GOT3 (cell line): ENCODE measurements at places on chromosomes 5 and 9.
A peak's percentile ranks its signal among the peaks of the same experiment; 100 is the strongest.

DNA sequence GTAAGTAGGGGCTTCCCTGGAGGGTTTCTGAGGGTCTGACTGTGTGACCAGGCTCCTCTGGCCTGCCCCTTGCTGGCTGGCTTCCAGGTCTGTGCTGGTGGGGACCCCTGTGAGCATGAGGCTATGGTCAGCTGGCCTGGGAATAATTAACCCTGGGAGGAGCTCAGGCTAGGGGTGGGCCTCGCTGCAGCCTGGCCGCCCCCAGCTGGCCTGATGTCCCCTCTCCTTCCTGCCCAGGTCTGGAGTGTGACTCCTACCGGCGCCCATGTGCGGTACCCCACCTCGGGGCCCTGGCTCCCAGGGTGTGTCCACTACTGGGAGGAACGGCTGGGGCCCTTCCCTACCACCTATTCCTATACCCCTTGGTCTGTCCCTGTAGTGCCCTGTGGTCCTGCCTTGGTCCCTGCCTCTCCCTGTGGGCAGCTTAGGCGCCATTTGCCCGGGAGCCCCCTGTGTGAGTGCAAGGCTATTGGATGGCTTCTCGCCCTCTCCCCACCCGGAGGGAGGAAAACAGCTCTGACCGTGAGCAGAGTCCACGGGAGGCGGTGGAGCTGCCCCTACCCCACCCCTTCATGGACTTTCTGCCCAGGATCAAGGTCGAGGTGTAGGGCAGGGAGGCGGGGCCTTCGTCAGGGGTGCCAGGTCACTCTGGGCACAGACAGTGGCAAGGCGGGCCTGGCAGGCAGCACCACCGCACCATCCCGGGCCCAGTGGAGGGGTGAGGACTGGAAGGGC is 9.4 kb downstream of the RXRA start:
- no peak for DNase-seq

DNA sequence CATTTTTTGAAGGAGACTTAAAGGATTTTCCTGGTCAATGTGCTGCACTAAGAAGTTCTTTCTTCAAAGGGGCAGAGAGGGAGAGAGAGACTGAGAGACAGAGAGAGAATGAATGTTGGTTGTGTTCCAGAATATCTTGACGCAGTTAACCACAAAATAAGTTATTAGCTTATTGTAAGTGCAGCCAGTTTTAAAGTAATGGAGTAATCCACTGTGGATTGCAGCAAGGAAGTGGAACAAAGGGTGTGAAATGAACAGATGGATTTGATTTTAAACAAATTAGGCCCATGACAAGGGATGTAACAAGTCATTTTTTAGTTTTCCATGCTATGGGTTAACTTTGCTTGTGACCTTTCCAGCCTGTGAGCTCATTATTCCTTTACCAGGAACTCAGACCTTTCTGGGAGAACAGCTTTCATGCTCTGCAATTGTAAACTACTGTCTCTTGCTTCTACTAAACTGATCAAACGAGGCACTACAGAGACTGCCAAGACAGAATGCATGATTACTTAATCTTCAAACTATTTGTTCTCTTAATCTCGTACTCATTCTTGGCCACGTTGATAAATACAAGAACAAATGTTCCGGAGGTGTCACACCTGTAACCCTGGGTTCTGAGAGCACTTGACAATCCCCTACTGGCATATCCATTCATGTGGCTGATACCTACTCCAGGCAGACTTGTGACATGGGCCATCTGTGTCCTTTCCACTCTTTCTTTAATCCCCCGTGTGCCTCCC is 131.1 kb downstream of the TLE1 start:
- no peak for DNase-seq

- DNase-seq: no peak
Observed at GRCh38 chr9:19420877-19421276, 12.1 kb downstream of the ACER2 start.

DNA sequence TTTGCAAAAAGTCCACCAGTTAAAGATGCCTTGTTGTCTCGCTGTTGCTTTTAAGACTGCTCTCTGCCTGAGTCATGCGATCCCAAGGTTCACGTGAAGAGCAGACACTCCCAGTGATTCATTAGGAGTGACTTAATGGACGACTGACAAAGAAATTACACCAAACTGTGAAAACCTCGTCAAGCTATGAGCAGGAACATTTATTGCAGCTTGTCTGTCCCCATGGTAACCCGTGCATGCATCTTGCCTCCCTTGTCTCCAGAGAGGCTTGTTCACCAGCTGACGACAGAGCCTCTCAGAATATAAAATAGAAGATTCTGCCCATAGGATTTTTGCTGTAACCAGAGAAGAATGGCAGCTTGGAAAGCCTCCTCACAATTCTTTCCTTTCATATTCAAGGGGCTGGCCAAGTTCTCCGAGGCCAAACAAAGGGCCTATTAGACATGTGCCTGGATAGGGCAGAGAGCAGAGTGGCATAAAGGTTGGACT is 352.7 kb downstream of the SPOCK1 start:
- peak; percentile 73 for DNase-seq

DNA sequence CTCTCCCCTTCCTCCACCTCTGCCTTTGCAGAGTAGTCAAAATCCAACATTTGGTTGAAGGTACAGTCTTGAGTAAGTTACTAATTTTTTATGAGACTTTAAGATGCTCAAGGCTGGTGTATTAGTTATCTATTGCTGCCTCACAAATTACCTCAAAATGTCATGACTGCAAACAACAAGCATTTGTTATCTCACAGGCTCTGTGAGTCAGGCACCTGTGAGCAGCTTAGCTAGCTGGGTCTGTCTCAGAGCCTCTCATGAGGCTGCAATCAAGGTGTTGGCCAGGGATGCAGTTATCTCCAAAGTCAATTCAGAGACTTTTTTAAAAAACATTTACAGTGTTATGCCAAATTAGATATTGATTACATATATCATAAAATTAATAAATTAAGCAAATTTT is 371.3 kb upstream of the RGMB start:
- DNase-seq: no peak

DNA sequence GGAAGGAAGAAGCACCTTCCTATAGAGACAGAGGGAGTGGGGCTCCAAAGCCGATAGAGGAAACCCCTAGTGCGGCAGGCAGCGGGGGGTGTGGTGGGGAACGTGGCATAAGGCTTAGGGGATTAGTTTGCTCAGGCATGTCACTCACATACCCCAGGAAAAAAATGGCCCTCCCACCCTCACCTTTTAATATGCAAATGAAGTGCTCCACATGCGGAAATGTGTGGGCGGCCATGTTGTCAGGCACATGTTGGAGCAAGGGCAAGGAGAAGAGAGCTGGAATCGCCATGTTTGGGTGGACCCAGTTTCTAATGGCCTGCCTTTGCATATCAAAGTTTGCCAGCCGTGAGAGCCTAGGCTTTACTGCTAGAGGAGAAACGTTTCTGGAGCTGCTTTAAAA is 758.8 kb downstream of the NR2F1-AS1 start:
- DNase-seq: no peak

DNA sequence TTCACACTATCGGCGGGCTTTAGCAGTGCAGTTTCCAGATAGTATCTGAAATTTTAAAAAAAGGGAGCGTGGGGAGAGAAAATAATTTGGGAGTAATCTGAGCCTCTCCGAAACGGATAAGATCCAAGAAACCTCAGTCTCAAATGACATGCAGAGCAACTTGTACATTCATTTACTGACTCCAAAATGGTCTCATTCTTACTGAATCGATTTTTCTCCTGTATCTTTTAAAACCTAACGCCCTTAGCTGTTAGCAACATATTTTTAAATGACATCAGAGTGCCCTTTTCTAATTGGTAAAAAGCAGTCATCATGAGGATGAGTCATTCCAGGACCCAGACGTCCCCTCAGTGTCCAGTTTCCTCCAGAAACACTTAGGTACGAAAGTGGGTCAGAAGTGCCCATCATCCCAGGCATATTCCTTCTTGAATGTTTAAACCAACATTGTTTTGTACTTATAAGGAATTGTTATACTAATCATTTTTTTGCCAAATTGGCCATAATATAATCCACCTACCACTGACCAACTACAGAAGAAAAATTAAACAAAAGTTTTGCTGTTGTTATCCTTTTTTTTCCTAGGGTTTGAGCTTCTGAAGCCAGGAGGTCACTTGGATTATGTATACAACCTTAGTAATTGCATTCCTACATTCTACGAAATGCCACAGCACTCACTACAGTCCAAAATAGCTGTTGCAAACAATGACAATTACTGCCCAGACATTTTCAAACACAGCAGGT is 354.4 kb downstream of the ADAMTS6 start:
- no peak for DNase-seq

DNA sequence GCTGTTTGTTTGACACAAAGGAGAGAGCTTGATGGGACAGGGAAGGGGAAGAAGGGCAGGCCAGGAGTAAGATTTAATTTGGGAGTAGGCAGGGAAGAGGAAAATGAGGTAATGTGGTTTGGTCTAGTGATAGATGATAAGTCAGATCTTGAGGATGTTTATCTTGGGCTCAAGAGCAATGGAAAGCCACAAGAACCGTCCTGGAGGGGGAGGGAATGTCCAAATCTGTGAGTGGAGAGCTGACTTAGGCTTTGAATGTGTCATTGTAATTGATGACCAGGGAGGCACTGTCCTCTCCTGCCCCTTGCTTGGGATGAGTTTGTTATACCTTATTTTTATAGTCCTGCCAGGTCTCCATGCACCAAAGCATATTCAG is 37.5 kb downstream of the MAMDC2 start:
- DNase-seq: no peak

GRCh38 chr9:15295761-15296405 is 11.1 kb downstream of the TTC39B start:
- no peak for DNase-seq

- no peak for DNase-seq
Observed at GRCh38 chr5:139633295-139634027, 14.7 kb upstream of the CXXC5 start.

GRCh38 chr5:103598997-103599566 is 36.5 kb upstream of the NUDT12 start:
- DNase-seq: no peak

- DNase-seq: no peak
Observed at GRCh38 chr5:168342151-168342825, 50.8 kb downstream of the WWC1 start.

- no peak for DNase-seq
Observed at GRCh38 chr5:54868511-54869483, 116.6 kb downstream of the ESM1 start.

- no peak for DNase-seq
Observed at GRCh38 chr9:87389936-87390335, 107.7 kb upstream of the DAPK1 start.

- no peak for DNase-seq
Observed at GRCh38 chr5:79886925-79887655, 104.0 kb downstream of the MTX3 start.

GRCh38 chr9:36125062-36125855 is 11.3 kb upstream of the GLIPR2 start:
- no peak for DNase-seq

GRCh38 chr5:151449297-151449696 is 1.9 kb downstream of the SLC36A1 start:
- no peak for DNase-seq

- no peak for DNase-seq
Observed at GRCh38 chr9:131800843-131801242, 61.0 kb upstream of the RAPGEF1 start.

DNA sequence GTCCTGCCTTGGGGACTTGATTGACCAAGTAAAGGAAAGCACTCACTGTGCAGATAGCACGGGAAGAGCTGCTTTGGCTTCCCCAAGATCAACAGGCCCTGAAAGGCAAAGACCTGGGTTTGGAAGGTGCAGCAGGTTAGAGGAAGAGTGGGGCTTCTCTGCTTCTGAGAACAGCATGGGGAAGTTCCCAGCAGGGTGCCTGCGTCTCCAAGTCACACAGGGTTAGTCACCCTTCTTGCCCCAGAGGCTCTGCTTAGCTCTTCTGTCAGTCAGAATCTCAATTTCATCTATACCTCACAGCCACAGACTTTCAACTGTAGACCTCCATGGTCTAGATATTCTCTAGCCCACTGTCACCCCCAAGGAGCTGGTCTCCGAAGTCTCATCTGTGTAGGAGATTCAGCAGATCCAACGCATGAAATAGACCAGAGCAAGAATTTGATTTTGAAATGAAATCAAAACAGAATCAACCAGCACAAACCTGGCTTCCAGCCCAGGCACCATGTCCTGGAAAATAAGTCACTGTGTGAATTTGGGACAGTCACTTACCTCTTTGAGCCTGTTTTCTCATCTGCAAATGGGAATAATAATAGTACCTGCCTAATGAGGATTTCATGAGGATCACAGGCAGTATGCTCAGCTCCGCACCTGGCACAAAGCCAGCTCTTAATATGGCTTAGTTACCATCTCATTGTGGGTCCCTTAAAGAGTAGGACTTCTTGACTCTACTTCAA is 64.0 kb downstream of the SFXN1 start:
- no peak for DNase-seq

DNA sequence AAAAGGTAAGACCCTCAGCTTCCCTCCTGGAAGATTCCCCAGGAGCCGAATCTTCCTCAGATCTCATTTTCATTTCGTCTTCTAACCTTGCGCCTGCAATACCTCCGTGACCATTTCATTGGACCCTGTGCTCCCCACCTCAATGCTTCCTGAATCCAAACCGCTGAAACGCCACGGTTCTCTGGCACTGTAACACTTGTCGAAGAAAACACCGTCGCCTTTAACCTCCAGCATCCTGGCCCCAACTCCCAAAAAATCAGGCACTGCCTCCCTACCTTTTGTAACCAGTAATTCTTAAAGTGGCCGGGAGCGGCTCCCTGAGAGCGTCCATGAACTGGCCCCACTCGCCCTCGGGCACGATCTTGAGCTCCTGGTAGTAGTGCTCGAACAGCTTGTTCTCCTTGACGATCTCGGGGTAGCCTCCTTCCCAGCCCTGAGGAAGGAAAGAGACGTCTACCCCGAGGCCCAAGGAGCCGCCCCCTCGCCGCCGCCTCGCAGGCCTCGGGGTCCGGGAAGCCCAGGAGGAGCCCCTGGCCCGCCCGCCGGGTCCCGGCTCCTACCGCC is 438 bp downstream of the NSUN2 start:
- no peak for DNase-seq

- no peak for DNase-seq
Observed at GRCh38 chr9:101711330-101711941, 27.0 kb downstream of the GRIN3A start.

DNA sequence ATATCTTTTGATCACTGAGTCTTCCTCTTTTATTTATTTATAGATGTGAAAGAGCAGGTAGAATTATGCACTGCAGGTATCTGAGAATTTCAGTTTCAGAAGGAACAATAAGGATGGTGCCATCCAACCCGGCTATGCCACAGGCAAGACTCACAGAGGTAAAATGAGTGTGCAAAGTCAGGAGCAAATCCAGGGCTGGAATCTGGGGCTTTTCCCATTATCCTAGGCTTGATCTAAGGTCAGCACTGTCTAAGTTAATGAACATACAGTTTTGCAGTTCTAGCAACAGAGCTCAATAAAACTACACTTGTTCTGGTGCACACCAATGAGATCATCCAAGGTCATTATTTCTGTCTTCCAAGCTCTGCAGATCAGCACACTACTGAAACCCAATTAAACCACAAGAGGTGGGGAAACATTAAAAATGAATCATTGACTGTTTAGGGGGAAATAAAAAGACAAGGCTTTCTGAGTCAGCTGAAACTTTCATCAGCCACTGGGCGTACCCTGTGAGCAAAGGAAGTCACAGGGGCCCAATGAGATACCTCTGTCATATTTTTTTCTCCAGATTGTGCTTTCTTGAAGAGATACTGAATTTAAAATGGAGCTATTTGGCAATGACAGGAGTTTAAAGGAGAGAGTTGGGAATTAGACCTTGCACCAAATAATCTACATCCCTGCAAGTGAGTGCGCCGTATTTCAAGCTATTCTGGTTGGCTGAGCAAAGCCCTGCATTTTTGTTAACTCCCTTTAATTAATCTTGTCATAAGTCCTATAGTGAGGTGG is 662.2 kb upstream of the ZNF608 start:
- peak; percentile 23 for DNase-seq
